ENCODE measurements at places on chromosomes 6 and 20.

- no peak overlapping the region for H3K4me3 ChIP-seq
- H3K27ac ChIP-seq, result no peak overlapping the region
- DNase-seq, result no peak
- no peaks in the 10 kb centered on the region for H3K36me3 ChIP-seq
Measured at GRCh38 chr6:157602521-157603295, 220.3 kb upstream of the SNX9 start.

GRCh38 chr20:37387519-37388269, 41.8 kb downstream of the SRC start:
- peaks cover 12% of the 10 kb centered on the region for H3K4me1 ChIP-seq
- no peak overlapping the region for H3K27ac ChIP-seq
- H3K4me3 ChIP-seq, result no peak overlapping the region
- peaks cover 3% of the 10 kb centered on the region for H3K27me3 ChIP-seq
- no peak for DNase-seq

DNA sequence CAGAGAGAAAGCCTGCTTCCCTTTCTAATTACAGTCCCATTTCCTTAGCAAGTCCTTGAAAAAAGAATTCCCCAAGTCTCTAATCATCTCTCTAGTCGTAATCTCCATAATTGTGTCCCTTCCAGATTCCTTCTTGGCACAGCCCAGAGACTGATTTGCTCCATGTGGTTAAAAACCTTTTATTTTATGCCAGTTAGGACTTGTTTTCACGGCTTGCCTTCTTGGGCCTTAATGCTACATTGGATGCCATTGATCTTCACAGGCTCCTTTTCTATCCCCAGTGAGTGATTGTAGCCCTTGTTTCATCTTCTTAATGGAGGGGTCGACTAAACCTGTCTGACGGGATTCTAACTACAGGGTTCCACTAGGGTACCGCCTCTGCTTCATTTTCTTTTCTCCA, 650.6 kb upstream of the ARID1B start:
- peaks cover 1% of the 10 kb centered on the region for H3K27me3 ChIP-seq
- H3K4me1 ChIP-seq, result no peaks in the 10 kb centered on the region

DNA sequence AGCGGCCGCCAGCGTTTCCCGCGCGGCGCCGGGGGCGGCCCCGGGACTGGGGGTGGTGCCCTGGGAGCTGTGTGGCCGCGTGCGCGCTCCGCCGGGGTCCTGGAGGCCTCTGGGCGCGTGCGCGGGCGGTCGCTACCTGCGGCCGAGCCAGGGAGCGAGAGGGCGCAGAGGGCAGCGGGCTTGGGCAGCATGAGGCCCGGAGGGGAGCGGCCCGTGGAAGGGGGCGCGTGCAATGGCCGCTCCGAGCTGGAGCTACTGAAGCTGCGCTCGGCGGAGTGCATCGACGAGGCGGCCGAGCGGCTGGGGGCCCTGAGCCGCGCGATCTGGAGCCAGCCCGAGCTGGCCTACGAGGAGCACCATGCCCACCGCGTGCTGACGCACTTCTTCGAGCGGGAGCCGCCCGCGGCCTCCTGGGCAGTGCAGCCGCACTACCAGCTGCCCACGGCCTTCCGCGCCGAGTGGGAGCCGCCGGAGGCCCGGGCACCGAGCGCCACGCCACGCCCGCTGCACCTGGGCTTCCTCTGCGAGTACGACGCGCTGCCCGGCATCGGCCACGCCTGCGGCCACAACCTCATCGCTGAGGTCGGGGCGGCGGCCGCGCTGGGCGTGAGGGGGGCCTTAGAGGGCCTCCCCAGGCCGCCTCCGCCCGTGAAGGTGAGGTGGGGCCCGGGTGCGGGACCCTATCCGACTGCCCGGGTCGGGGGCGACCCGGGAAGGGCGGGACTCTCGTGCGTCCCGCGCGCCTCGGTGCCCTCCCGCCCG, at the start of gene PM20D2:
Gene PM20D2, plus strand, starts transcription at position 100 of the 762 bp plus-strand sequence. Its CDS starts 90 bp downstream, at position 190.
- DNase-seq, result no peak
- peaks cover 31% of the 10 kb centered on the region for H3K4me1 ChIP-seq
- H3K36me3 ChIP-seq, result no peaks in the 10 kb centered on the region
- H3K27me3 ChIP-seq, result peaks cover 3% of the 10 kb centered on the region

All from HFFc6 (cell line).